SHP77 (cell line): ENCODE measurements at places on chromosomes 12 and 14.

DNA sequence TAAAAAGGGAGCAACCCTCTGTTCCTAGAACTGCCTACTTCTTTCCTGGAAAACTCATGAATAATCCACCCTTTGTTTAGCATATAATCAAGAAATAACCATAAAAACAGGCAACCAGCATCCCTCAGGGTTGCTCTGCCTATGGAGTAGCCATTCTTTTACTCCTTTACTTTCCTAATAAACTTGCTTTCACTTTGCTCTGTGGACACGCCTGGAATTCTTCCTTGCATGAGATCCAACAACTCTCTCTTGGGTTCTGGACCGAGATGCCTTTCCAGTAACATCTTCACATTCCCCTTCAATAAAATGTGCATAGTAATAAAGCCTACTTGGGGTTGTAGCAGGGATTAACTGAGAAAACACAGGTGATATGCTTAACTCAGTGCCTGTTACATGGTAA is 286.4 kb upstream of the AMIGO2 start:
- DNase-seq: no peak

- DNase-seq: no peak
Observed at GRCh38 chr14:100222224-100223093, 16.5 kb upstream of the YY1 start.

- no peak for DNase-seq
Observed at GRCh38 chr14:77508249-77508648, 9.6 kb upstream of the ISM2 start.

DNA sequence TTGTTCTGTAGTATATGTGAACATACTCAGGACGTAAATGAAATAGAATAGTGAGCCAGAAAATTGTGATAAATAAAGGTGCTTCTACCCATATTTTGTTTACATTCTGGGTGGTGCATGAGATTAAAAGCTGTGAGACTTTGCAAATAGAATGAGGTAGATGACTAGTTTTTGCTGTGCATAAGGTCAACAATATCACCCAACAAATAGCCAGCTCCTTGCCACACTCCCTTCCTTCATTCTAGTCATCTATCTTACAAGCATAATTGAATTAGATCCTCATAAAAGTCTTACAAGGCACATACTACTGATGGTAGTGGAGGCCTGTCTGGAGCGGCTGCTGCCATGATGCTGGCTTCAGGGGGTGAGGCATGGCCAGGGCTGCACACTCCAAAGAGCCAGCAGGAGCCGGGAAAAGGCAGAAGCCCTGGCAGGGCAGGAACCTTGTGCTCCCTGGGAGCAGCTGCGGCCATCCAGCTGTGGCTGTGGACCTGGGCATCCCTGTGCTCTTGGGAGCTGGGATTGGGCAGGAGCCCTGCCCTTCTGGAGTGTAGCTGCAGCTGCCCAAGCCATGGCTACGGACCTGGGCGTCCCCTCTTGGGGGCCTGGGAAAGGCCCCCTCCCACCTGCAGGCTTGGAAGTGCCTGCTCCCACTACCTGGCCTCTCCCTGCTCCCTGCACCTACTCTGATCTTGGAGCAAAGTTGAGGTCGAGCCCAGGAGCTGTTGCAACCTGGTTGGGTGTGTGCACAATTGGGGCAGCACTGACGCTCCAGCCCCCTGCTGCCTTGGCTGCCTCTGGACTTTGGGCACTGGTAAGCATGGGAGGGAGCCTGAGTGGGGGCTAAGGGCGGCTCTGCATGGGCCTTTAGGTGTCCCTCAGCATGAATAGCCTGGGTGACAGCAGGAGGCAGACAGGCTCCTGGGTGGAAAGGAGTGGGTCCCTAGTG is 112.8 kb downstream of the DACT1 start:
- no peak for DNase-seq

- no peak for DNase-seq
Observed at GRCh38 chr14:61552241-61552640, 143.1 kb upstream of the HIF1A start.

DNA sequence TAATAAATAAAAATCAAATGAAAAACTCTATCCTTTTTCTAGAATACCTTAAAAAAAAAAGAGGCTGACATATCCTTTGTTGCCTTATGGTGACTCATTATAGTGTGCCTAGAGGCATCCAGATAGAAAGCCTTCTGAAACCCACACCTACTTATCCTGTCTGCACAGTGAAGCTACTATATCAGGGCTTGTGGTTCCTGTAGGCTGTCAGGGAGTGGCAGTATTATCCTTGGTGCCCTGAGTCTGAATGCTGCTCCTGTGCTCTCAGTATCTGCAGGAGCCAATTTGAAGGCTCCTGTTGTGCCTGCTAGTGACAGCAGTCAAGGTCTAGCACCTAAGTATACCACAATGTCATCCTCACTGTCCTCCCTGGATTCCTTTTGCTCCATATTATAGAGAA is 168.4 kb upstream of the AVPR1A start:
- DNase-seq: no peak
